ENCODE measurements at places on chromosomes 7 and 10. TPM values are rescaled to one million over a fixed set of nuclear protein-coding genes. Genes with fewer than 3 reads are reported as not detected.

SFMBT2 gene
- polyA plus RNA-seq = 1.7 TPM

DNA sequence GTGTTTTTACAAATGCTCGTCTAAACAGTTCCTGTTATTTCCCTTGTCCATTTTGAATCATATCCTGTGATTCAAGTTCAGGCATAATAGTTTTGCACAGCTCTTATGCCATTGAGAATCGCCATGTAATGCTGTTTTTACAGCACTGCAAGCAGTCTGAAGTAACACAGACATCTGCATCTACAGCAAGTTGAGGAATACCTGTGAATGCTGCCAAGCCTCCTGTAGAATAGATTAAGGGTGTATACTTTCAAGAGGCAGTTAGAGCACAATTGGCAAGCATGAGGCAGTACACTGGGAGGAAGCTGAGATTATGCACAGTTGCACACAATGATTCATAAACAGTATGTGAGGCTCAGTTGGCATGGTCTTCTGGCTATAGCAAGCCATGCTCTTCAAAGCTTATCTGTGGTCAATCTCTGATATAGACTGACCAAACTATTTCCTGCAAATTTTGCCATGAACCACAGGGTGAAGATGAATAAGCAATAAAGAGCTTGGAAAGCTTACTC, 121.9 kb upstream of the AKR1E2 start:
- no peaks in the 10 kb centered on the region for H3K4me1 ChIP-seq
- DNase-seq = no peak
- no peaks in the 10 kb centered on the region for H3K36me3 ChIP-seq
- H3K4me3 ChIP-seq = no peak overlapping the region

DNA sequence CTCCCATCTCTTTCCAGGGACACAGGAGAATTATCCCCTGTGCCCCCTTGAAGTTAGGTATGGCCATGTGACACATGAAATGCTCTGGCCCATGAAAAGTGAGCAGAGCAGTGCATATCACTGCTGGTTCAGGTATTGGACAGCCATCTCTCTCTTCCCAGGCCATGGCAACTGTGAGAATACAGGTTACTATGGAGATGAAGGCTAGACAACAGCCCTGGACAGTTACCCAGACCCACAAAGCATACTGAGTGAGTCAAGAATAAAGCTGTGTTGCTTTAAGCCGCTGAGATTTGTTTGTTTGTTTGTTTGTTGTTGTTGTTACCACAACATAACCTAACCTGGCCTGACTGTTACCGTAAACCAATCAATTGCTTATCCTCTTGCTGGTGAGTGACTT, 722.3 kb downstream of the KCNMA1 start:
- no peak overlapping the region for H3K4me3 ChIP-seq
- no peaks in the 10 kb centered on the region for H3K36me3 ChIP-seq
- H3K4me1 ChIP-seq = no peaks in the 10 kb centered on the region
- H3K27me3 ChIP-seq = no peaks in the 10 kb centered on the region

- no peaks in the 10 kb centered on the region for H3K27me3 ChIP-seq
- H3K4me3 ChIP-seq = no peak overlapping the region
- no peak for DNase-seq
These were observed 56.4 kb downstream of the STEAP1B start for GRCh38 chr7:22443370-22444180.

- peaks cover 7% of the 10 kb centered on the region for H3K4me1 ChIP-seq
- H3K36me3 ChIP-seq = no peaks in the 10 kb centered on the region
- H3K4me3 ChIP-seq = no peak overlapping the region
- H3K27ac ChIP-seq = no peak overlapping the region
- DNase-seq = no peak
These were observed 39.5 kb downstream of the NT5C2 start for GRCh38 chr10:103153302-103154197.

DNA sequence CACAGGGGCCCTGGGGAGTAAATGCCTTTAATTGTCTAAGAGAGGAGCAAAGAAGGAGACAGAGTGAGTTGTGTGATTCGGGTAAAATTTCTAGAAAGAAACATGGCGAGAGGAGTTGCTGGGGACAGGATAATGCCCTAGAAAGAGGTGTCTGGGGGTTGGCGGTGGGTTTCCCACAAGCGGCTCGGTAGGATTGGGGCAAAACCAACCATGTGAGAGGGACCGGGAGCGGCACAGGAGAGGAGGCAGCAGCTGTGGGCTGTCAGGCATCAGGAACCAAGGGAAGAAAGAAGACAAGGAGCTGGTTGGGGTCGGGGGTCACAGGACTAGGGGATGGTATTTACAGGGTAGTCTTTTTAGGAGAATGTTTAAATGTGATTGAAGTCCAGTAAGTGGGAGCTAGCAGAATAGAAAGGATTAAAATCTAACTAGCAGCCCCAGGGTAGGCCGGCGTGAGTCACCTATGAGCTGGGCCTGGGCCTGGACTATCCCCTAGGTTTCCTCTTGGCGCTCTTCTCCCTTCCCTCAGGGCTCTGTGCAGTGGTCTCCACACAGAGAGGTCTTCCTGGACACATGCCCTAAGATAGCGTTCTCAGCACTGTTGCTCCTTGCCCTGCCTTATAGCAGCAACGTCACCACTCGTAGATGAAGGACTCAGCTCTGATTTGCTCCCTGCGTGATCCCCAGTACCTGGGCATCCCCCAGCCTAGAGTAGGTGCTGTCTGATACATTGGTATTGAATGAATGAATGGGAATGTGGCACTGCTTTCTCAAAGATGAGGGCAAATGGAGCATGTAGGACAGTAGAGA, 32.6 kb downstream of the IKZF1 start:
- peak overlapping the region; percentile 23 for H3K4me3 ChIP-seq
- DNase-seq = no peak
- H3K27ac ChIP-seq = peak overlapping the region; percentile 96

- no peak for DNase-seq
- H3K36me3 ChIP-seq = no peaks in the 10 kb centered on the region
- H3K4me1 ChIP-seq = no peaks in the 10 kb centered on the region
These were observed 53.2 kb downstream of the PKD1L1 start for GRCh38 chr7:47895026-47895425.
